ENCODE measurements at places on chromosomes 2 and 18.
A peak's percentile ranks its signal among the peaks of the same experiment; 100 is the strongest.

GRCh38 chr2:235083822-235084221 lies 132.0 kb downstream of the SH3BP4 start:
- no peak for DNase-seq

GRCh38 chr2:12694990-12695774 lies 21.6 kb upstream of the TRIB2 start:
- DNase-seq = no peak

- no peak for DNase-seq
Measured at GRCh38 chr2:236291476-236291875, 27.3 kb upstream of the ASB18 start.

DNA sequence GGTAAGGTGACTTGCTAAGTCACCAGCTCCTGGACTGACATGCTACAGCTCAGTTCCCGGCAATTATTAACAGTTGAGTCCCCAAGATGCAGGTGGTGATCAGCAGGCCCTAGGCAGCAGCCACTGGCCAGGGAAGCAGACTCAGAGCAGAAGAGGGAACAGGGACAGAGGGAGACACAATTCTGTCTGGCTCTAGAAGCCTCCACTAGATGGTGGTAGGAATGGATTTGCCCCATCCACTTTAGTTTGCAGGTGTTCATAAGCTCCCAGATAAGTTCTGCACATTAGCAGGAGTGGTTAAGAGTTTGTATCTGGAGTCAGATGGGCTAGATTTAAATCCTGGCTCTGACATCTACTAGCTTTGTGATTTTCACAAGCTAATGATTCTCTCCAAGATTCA lies 25.5 kb upstream of the SLC1A4 start:
- DNase-seq = no peak

- DNase-seq = no peak
Measured at GRCh38 chr2:23478087-23478932, 93.3 kb downstream of the KLHL29 start.

DNA sequence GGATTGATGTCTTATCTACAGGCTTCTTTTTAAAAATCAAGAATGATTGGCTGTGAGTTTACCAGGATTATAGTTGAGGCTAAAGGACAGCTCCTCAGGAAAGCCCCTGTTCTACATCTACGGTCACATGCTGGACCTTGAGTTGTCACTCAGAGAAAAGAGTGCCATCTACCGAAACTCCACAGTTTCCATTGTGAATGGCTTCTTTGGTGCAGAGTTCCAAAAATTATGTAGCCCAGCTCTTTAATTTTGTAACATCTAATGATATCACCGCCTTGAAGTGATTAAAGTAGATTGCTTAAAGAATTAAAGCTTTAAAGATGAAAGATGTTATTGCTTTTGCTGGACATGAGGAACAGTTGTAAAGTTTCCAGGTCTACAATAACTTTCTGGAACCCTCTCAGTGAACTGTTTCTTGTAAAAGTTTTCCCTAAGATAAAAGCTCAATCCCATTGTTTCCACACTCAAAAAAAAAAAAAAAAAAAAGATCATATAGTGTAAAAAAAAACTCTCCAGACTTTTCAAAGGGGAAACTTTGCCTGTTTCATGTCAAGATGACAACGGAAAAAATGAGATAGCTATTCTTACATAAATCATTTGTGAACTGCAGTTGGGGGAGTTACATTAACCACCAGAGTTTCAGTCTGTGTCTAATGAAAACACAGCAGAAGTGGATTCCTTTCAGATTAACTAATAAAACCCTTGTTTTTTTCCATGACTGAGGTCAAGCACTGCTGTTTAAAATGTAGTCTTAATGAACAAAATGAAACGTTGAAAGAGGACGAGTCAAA lies 4.3 kb downstream of the COL3A1 start:
- DNase-seq = no peak

DNA sequence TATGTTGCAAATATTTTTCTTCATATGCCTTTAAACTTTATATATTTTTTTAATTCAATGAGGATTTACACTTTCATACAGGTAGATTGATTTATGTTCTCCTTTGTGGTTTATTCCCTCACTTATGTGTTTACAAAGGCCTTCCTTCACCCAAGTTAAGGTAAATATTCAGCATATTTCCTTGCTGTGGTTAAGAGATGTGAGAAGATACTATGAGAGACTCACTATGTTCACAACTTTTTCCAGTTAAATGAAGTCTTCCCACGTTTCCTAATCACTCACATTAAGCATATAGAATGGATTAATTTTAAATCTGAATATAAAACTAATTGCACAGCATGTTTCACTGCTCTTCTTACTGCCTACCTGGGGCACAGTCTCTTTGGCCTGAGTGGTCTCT lies 597 bp downstream of the PECR start:
- no peak for DNase-seq

- peak; percentile 41 for DNase-seq
Measured at GRCh38 chr2:8677646-8678592, 3.9 kb upstream of the ID2 start.

All from OCI-LY7 (cell line).